ENCODE measurements at places on chromosomes 1 and 21.

- no peak for DNase-seq
Measured at GRCh38 chr1:27152004-27152828, 2.7 kb downstream of the SLC9A1 start.

DNA sequence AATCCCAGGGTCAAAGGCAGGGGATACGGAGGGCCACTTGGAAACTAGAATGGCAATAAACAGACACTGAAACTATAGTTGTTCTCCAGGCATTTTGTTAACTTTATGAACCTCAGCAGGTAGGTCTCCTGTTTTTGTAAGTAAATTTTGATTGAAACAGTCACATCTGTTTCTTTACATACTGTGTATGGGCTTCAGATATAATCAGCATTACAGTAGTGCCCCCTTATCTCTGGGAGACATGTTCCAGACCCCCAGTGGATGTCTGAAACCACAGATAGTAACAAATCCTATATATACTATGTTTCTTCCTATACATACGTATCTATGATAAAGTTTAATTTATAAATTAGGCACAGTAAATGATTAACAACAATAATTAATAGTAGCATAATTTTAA is 11.5 kb downstream of the STIL start:
- no peak for DNase-seq

DNA sequence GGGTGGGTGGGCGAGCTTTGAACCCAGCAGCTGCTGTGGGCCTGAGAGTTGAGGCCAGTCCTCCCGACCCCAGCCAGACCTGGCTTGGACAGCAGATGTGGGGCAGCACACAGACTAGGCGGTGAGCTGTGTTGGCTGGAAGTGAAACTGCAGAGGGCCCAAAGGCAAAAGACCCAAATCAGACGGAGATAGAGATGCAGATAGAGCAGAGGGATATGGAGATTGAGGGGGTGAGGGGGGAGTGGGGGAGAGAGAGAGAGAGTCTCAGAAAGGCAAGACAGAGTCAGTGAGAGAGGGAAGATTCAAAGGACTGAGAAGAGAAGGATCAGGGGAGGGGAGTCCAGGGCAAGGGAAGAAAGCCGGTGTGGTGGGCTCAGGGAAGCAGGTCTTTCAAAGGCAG is 17.0 kb upstream of the POU3F1 start:
- DNase-seq, result no peak

DNA sequence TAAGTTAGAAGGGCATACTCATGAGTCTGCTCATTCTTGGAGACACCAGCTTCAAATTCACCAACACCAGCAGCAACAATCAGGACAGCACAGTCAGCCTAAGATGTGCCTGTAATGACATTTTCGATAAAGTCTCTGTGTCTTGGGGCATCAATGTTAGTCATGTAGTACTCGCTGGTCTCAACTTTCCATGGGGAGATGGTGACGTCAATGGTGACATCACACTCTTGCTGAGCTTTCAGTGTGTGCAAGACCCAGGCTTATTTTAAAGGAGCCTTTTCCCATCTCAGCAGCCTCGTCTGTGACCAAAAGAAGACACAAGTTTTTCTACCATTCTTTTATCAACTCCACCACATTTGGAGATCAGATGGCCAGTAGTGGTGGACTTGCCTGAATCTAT is 75.5 kb downstream of the SERINC2 start:
- no peak for DNase-seq

All from cortex of kidney (tissue), 1 donor.